ENCODE measurements at places on chromosomes 7 and 10. TPM values are rescaled to one million over a fixed set of nuclear protein-coding genes. Genes with fewer than 3 reads are reported as not detected.

MTERF1 gene
- total RNA-seq, result 20.3 TPM

- DNase-seq, result no peak
- H3K27ac ChIP-seq, result peak overlapping the region; percentile 51
- peaks cover 3% of the 10 kb centered on the region for H3K36me3 ChIP-seq
- peak overlapping the region; percentile 78 for H3K4me3 ChIP-seq
- peaks cover 40% of the 10 kb centered on the region for H3K4me1 ChIP-seq
These were observed 80.8 kb downstream of the RBM20 start for GRCh38 chr10:110724937-110725336.

GRCh38 chr7:29612596-29612995 is 49.0 kb downstream of the PRR15 start:
- DNase-seq, result no peak
- H3K4me3 ChIP-seq, result no peak overlapping the region
- no peak overlapping the region for H3K27ac ChIP-seq
- H3K4me1 ChIP-seq, result no peaks in the 10 kb centered on the region
- no peaks in the 10 kb centered on the region for H3K36me3 ChIP-seq

- peaks cover 18% of the 10 kb centered on the region for H3K4me1 ChIP-seq
- H3K27ac ChIP-seq, result no peak overlapping the region
- H3K36me3 ChIP-seq, result peaks cover 2% of the 10 kb centered on the region
- H3K4me3 ChIP-seq, result no peak overlapping the region
- H3K27me3 ChIP-seq, result no peaks in the 10 kb centered on the region
These were observed 14.4 kb downstream of the SLC26A3 start for GRCh38 chr7:107788662-107789061.

DNA sequence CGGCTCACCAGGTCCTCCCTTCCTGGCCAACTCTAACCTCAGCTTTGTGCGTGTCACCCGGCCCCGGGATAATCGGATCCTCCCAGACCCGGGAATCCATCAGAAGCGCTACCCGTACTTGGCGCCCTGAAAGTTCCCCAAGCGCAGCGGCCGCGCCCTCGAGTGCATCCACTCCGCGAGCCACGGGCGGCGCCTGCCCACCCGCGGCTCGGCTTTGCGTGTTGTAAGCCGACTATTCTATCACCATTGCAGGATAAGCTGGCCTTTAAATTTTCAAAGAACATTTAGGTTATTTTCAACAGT is 35.7 kb upstream of the EBLN1 start:
- H3K27me3 ChIP-seq, result no peaks in the 10 kb centered on the region
- H3K4me3 ChIP-seq, result peak overlapping the region; percentile 92
- peak; percentile 34 for DNase-seq
- H3K36me3 ChIP-seq, result peaks cover 5% of the 10 kb centered on the region

DNA sequence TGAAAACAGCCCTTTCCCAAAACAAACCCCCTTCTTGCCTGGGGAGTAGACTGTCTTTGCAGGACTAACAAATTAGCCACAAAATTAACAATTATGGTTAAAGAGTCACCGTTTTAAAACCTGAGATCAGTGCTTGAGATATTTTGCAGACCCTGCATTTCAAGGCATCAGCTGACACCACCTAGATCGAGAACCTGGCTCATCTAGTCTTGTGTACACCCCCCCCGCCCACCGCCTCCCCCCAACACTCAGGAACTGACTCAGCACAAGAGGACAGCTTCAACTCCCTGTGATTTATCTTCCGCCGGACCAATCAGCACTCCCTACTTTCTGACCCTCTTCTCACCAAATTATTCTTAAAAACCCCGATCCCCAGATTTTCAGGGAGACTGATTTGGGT is 737.1 kb downstream of the PHTF2 start:
- H3K4me1 ChIP-seq, result no peaks in the 10 kb centered on the region
- no peaks in the 10 kb centered on the region for H3K27me3 ChIP-seq
- H3K27ac ChIP-seq, result no peak overlapping the region
- H3K4me3 ChIP-seq, result no peak overlapping the region
- DNase-seq, result no peak

- H3K36me3 ChIP-seq, result no peaks in the 10 kb centered on the region
- no peak overlapping the region for H3K27ac ChIP-seq
- peaks cover 5% of the 10 kb centered on the region for H3K27me3 ChIP-seq
- H3K4me3 ChIP-seq, result no peak overlapping the region
- H3K4me1 ChIP-seq, result no peaks in the 10 kb centered on the region
- DNase-seq, result no peak
These were observed 122.4 kb downstream of the SLC16A9 start for GRCh38 chr10:59587083-59587755.

- H3K4me3 ChIP-seq, result no peak overlapping the region
- H3K27me3 ChIP-seq, result peaks cover 51% of the 10 kb centered on the region
- DNase-seq, result no peak
- H3K36me3 ChIP-seq, result no peaks in the 10 kb centered on the region
- H3K27ac ChIP-seq, result no peak overlapping the region
- peaks cover 5% of the 10 kb centered on the region for H3K4me1 ChIP-seq
These were observed 15.0 kb upstream of the SLC18A3 start for GRCh38 chr10:49595003-49595712.

- no peaks in the 10 kb centered on the region for H3K36me3 ChIP-seq
- H3K27ac ChIP-seq, result no peak overlapping the region
- peak; percentile 6 for DNase-seq
- H3K4me3 ChIP-seq, result no peak overlapping the region
These were observed 110.0 kb downstream of the PDGFA start for GRCh38 chr7:409339-410281.

DNA sequence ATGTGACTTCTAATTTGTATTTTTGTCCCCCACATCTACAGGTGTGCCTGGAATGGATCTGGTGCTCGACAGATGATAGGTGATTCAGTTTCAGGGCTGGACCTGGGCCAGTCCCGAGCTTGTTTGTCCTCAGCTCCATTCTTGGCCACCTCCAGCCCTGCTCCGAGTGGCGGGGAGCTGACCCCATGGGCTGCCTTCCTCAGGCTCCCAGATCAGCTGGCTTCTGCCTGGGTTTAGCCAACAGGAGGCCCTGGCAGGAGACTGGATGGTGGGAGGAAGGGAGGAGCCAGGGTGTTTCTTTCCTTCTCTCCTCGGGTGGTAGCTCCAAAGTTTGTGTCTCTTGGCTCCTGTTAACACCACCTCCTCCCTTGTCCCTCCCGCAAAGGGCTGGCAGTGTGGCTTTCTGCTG is 75.2 kb downstream of the CDH23 start:
- peak overlapping the region; percentile 25 for H3K4me3 ChIP-seq
- no peaks in the 10 kb centered on the region for H3K36me3 ChIP-seq
- peaks cover 41% of the 10 kb centered on the region for H3K27me3 ChIP-seq
- H3K27ac ChIP-seq, result no peak overlapping the region
- peaks cover 17% of the 10 kb centered on the region for H3K4me1 ChIP-seq

DNA sequence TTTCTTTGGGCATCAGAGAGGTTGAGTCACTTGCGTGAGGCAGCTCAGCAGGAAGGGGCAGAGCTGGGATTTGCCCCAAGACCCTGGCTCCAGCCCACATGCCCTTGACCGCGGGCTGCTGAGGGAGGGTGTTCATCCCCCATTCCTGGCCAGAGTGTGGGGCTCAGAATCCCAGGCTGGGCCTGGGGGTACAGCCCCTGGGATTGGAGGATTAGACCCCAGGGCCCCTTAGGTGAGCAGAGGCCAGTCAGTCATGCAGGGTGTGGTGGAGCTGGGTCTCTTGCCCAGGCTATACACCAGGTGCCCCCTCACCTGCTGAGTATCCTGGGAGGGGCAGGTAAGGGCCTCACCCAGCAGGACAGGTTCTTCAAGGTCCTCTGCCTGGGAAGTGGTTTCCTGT is 68.4 kb upstream of the ZNF716 start:
- H3K4me1 ChIP-seq, result no peaks in the 10 kb centered on the region
- DNase-seq, result no peak
- no peaks in the 10 kb centered on the region for H3K36me3 ChIP-seq
- H3K4me3 ChIP-seq, result no peak overlapping the region
- no peaks in the 10 kb centered on the region for H3K27me3 ChIP-seq
- no peak overlapping the region for H3K27ac ChIP-seq

DNA sequence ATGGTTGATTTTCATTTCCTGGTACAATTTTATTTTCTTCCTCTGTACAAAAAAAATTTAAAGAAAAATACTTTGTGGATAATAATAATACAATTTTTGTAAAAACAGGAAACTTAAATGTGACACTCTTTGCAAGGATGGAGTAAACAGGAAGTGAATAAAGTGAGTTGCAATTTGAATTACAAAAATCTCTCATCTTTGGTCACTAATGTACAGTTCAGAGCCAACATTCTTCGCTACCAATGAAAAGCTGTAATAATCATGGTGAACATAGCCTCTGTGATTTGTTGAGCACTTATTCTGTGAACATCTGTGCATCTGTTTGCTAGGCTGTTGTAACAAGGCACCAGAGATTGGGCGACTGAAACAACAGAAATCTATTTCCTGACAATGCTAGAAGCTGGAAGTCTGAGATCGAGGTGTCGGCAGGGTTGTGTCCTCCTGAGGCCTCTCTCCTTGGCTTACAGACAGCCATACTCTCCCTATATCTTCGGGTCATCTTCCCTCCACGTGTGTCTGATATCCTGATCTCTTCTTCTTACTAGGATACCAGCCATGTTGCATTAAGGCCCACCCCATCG is 295.3 kb upstream of the KLF6 start:
- no peaks in the 10 kb centered on the region for H3K27me3 ChIP-seq
- DNase-seq, result no peak
- H3K4me3 ChIP-seq, result peak overlapping the region; percentile 67

- H3K4me1 ChIP-seq, result no peaks in the 10 kb centered on the region
- H3K27ac ChIP-seq, result no peak overlapping the region
These were observed 70.1 kb downstream of the RNF133 start for GRCh38 chr7:122628651-122629411.

DNA sequence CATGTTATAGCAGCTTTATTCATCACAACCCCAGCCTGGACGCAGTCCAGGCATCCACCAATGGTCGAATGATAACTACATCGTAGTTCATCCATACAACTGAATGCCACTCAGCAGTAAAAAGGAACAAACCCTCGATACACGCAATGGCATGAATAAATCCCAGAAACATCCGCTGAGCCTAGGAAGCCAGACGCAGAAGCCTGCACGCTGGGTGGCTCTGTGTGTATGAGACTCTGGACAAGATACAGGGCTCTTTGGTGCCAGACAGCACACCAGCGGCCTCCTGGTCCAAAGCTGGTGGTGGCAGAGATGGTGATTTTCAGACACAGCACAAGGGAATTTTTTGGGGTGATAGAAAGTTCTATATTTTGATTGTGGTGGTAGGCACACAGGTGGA is 10.0 kb upstream of the CRYGN start:
- no peak overlapping the region for H3K27ac ChIP-seq
- no peaks in the 10 kb centered on the region for H3K36me3 ChIP-seq
- H3K4me1 ChIP-seq, result peaks cover 12% of the 10 kb centered on the region
- H3K27me3 ChIP-seq, result peaks cover 17% of the 10 kb centered on the region
- H3K4me3 ChIP-seq, result no peak overlapping the region

All from T-helper 17 cell (primary cell).